ENCODE measurements at places on chromosomes 2 and 18.

DNA sequence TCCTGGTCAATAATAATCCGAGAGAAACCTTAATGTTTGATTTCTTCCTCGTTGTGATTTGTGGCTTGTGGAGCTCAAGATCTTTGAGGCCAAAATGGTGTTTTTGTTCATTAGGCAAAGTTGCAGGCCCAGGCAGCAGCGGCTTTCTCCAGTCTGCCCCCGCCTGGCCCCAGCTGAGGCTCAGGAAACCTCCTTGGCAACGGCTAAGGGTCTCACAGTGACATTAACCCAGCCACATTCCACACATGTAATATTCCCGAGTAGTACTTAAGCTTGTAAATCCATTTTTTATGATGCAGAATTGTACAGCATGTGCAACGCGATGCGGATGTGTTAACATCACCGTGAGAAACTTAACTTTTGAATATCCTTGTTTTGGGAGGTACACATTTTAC lies 200.1 kb downstream of the BCL11A start:
- DNase-seq = no peak

- DNase-seq = no peak
Measured at GRCh38 chr2:110904779-110905148, 172.4 kb downstream of the ACOXL start.

GRCh38 chr2:149020432-149020851 lies 18.1 kb upstream of the LYPD6B start:
- DNase-seq = no peak

GRCh38 chr2:192827735-192828134 lies 633.0 kb upstream of the TMEFF2 start:
- no peak for DNase-seq

- DNase-seq = no peak
Measured at GRCh38 chr18:34702814-34703213, 7.3 kb upstream of the DTNA start.

DNA sequence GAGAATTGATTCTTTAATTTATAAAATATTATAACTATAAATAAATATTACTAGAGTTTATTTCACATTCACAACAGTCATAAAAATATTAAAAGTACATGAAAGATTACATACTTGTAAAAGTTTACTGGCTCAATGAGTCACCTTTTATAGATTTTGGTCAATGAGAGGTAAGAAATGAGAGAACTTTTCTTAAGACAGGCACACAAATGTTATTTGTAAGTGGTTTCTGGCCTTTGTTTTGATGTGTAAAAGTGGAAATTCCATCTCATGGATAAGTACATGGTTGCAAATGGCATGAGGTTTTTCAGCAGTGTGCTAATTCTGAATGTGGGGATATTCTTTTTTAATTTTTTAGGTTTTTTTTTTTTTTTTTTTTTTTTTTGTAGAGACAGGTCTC lies 63.8 kb downstream of the TTC27 start:
- no peak for DNase-seq

- DNase-seq = no peak
Measured at GRCh38 chr18:69490813-69491212, 90.1 kb downstream of the DOK6 start.

GRCh38 chr2:174682578-174683391 lies 81.5 kb downstream of the CHRNA1 start:
- DNase-seq = peak; percentile 31

DNA sequence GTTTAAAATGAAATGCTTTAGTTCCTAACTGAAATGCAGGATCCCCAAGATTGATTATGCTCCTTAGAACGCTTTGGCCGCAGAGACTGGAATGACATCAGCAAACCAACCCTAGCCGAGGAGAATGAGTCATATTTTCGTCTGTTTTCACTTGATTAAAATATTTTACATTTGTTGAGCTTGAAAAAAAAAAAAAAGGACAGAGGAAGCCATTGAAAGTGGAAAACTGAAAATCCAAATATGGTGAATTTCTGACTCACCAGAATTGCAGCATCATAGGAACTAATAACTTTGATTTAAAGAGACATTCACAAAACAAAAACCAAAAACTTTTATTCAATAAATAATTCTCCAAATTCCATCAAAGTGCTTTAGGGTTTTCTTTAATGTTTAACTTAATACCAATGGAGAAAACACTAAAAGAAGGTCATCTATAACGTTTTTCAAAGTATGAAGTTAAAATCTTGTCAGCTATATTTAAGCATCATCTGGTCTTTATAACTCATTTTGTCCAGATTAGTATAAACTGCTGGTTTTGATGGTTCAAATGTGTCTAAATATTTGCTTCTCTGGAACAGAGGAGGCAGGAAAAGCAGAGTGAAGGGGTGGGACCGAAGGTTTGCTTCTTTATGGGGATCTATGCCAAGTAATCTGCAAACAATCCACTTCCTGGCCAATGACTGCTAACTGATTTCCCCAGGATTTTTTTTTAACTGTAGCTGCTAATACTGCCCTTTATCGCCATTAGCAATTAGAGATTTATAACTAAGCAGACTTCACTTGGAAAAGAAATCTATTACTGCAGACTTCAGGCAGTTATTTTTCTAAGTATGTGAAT lies 30.9 kb upstream of the COL5A2 start:
- DNase-seq = no peak

All from stimulated activated CD8-positive, alpha-beta memory T cell treated with anti-CD3 and anti-CD28 coated beads, Interleukin-7, amount 100 ng/mL, for 24 hours (primary cell).